Esophagus squamous epithelium (tissue), 5 donors: ENCODE measurements at places on chromosomes 2 and 18.

- DNase-seq, result no peak
These were observed 67.8 kb downstream of the COA5 start for GRCh38 chr2:98540536-98540935.

- DNase-seq, result no peak
These were observed 28.2 kb downstream of the BIN1 start for GRCh38 chr2:127078666-127079270.

- no peak for DNase-seq
These were observed 103.3 kb upstream of the VRK2 start for GRCh38 chr2:57943315-57943714.

GRCh38 chr2:25362049-25362433 is 20.3 kb upstream of the DNMT3A start:
- peak; percentile 63 for DNase-seq

DNA sequence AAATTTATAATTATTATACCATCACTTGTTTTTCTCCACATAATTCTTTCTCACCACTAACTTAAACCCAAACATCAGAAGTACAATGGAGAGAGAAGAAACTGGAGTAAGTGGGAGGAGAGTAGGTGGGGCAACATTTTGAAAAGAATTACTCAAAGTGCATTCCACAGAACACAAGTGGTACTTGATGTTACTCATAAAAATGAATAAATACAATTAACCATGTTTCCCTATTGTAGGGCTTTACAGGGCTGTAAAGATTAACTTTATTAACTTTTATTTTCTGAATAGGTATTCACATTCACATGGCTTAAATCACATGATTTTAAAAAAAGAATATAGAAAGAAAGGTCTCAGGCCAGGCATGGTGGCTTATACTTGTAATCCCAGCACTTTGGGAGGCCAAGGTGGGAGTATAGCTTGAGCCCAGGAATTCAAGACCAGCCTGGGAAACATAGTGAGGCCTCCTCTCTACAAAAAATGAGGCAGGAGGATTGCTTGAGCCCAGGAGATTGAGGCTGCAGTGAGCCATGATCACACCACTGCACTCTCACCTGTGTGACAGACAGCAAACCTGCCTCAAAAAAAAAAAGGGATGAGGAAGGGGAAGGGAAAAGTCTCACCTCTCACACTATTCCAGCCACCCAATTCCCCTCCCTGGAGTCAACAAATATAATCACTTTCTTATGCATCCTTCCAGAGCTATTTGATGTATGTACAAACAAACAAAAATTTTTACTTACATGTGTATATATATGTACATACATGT is 47.1 kb downstream of the KCNG3 start:
- no peak for DNase-seq

GRCh38 chr2:240573516-240574385 is 5.5 kb downstream of the RNPEPL1 start:
- no peak for DNase-seq

GRCh38 chr2:166302036-166302435 is 73.7 kb downstream of the SCN9A start:
- no peak for DNase-seq

DNA sequence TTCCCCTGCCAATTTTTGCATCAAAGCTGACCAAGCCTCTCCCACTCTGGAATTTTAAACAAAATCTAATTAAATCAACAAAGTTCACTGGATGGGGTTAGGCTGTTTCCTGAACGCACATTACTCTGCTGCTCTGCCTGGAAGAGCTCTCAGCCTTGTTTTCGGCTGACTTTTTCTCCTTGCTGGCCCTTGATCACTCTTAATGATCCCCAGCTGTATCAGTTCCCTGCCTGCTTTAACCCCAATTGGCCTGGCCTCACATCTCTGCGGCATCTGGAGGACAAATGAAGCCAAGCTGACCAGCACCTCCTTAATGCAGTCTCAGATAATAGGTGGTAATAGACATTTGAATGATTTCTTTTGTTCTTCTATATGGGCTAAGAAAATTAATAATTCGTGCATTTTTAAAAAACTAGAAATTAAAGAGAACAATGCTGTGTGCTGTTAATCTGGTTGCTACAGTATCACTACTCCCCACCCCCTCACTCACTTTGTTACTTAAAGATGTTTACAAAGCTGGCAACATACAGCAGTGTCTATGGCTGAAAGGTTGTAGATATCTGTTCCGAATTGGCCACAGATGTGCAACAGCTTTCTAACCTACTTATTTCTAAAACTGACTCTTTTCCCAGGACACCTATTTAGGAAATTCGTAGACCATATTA is 415.2 kb upstream of the KCNH7 start:
- no peak for DNase-seq

DNA sequence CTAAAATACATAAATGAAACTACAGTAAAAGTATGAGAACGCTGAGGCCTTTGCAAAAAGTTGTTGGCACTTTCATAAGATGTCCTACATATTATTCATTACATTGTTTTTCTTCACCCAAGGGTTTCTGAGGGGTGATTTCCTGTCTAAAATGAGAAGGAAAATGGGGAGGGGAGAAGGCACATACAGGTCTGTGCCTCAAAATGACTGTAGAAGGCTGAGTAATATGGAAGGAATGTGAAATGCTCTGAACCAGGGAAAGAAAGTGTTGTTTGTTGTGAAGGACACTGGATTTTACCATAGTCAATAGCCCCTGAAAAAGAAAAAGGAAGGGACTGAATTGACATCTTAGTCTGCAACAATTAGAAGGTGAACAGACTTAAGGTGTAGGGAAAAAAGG is 99.5 kb upstream of the RNF152 start:
- no peak for DNase-seq

- no peak for DNase-seq
These were observed 185.1 kb downstream of the MYO5B start for GRCh38 chr18:50009773-50010335.

GRCh38 chr18:69947361-69948133 is at the start of gene CD226:
TSS of gene CD226 (minus strand) at chr18:69947873. CDS start at chr18:69947406, 467 bp downstream.
- no peak for DNase-seq

DNA sequence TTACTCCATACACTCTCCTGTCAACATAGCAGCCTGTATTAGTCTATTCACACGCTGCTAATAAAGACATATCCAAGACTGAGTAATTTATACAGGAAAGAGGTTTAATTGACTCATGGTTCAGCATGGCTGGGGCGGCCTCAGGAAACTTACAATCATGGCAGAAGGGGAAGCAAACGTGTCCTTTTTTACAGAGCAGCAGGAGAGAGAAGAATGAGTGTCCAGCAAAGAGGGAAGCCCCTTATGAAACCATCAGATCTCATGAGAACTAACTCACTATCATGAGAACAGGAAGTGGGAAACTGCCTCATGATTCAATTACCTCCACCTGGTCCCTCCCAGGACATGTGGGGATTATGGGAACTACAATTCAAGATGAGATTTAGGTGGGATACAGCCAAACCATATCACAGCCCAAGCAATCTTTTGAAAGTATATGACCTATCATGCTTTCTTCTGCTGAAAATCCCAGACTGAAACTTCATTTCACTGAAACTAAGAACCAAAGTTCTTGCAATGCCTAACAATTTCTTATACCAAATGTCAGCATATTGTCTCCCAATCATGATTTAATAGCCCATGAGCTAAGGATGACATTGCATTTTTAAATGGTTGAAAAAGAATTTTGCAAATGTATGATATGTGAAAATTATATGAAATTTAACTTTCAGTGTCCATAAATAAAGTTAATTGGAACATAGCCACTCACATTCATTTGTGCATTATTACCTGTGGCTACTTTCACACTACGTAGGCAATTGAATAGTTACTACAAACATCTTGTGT is 686.8 kb upstream of the ZEB2 start:
- DNase-seq, result no peak

DNA sequence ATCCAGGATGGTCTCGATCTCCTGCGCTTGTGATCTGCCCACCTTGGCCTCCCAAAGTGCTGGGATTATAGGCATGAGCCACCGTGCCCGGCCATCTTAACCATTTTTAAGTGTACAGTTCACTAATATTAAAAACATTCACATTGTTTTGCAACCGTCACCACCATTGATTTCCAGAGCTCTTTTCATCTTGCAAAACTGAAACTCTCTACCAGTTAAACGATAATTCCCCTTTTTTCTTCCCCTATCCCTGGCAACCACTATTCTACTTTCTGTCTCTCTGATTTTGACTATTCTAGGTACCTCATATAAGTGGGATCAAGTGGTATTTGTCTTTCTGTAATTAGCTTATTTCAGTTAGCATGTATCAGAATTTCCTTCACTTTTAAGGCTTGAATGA is 16.8 kb upstream of the NEUROD1 start:
- no peak for DNase-seq

GRCh38 chr2:100029460-100029859 is 112.9 kb downstream of the AFF3 start:
- no peak for DNase-seq

GRCh38 chr2:69773206-69773605 is 31.3 kb downstream of the ANXA4 start:
- no peak for DNase-seq

DNA sequence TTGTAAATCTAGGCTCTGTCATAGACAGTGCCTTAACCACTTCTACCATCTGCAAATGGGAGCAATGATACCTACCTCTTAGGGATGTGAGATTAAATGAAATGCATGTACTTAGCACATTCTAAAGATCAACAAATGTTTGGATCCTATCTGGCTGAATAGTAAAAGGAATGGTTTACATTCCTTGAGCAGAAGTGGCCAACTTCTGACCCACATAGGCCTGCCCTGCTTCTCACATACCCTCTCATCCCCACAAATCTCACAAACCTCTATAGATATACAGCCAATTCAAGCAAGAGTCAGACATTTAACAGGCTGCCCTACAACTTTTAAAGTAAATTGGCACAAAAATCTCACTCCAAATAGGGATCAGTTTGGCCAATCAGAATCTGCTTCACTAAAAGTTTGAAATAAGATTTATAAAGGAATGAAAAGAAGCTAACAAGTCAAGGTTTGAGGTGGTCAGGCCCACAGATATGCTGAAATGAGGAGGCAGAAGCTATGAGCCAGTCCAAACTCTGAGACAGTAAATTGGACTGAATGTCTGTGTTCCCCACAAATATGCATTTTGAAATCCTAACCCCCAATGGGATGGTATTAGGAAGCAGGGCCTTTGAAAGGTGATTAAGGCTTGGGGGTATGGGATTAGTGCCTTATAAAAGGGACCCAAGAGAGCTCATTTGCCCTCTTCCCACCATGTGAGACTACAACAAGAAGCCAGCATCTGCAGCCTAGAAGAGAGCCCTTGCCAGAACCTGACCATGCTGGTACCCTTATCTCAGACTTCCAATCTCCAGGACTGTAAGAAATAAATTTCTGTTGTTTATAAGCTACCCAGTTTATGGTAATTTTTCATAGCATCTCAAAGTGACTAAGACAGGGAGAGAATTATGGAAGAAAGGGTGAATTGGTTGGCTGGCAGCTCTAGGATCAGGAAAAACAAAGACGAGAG is 227.8 kb upstream of the RBMS1 start:
- DNase-seq, result no peak

DNA sequence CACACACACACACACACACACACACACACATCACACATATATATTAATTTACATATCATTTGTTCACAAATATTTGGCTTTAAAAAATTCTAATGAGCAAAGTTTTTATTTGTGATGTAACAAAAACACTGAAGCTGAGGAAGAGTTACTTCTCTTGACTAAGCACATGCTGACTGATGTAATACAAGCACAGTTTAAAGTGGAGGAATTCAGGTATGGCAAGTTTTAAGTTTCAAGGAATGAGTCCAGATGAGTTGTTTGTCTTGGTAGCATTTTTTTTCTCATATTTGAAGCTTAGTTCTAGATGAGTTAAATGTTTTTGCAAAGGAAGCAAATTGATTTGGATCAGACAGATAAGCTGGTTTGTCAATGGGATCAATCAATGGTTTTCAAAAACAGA is 20.2 kb upstream of the CALCRL start:
- DNase-seq, result no peak
